ENCODE measurements at places on chromosomes 1 and 21. TPM values are rescaled to one million over a fixed set of nuclear protein-coding genes. Genes with fewer than 3 reads are reported as not detected.
A peak's percentile ranks its signal among the peaks of the same experiment; 100 is the strongest.

GRCh38 chr1:53195246-53196016 is 1.2 kb upstream of the CPT2 start:
- no peak for DNase-seq
- peaks cover 9% of the 10 kb centered on the region for H3K4me1 ChIP-seq

- H3K4me3 ChIP-seq = no peak overlapping the region
- no peak for DNase-seq
- no peaks in the 10 kb centered on the region for H3K27me3 ChIP-seq
- no peaks in the 10 kb centered on the region for H3K4me1 ChIP-seq
- H3K27ac ChIP-seq = no peak overlapping the region
These were observed 717.4 kb upstream of the ZP4 start for GRCh38 chr1:238608144-238608543.

GRCh38 chr1:213335084-213335483 is 284.0 kb downstream of the RPS6KC1 start:
- H3K36me3 ChIP-seq = no peaks in the 10 kb centered on the region
- DNase-seq = no peak
- peaks cover 5% of the 10 kb centered on the region for H3K4me1 ChIP-seq

GRCh38 chr1:16383888-16384287 is 16.8 kb downstream of the SZRD1 start:
- H3K4me3 ChIP-seq = no peak overlapping the region
- H3K27me3 ChIP-seq = no peaks in the 10 kb centered on the region
- no peak for DNase-seq
- H3K4me1 ChIP-seq = no peaks in the 10 kb centered on the region
- H3K27ac ChIP-seq = no peak overlapping the region

DNA sequence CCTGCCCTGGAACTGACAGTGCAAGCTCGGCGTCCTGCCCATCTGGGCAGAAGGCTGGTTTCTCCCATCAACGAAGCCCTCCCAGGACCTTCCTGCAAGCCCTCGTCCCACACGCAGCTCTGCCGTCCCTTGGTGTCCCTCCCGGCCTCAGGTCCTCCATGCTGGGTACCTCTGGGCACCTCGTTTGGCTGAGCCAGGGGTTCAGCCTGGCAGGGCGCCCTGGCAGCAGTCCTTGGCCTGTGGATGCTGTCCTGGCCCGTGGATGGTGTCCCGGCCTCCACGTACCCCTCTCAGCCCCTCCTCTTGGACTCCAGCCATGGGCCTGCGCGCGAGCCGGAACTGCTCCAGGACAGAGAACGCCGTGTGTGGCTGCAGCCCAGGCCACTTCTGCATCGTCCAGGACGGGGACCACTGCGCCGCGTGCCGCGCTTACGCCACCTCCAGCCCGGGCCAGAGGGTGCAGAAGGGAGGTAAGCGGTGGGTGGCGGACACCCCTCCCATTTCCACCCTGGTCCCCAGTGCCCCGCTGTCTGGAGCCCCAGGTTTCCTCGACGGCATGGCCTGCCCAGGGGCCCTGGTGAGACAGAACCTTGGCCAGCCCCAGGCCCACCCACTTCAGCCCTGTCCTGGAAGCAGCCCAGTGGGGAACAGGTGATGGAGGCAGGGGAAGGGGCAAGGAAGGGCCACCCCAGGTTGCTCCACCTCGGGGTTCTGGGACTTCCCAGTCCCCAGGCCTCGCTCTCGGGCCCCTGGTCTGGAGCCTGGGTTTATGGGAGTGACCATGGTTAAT is 3.5 kb downstream of the TNFRSF14 start:
- H3K27me3 ChIP-seq = no peaks in the 10 kb centered on the region
- peaks cover 17% of the 10 kb centered on the region for H3K4me1 ChIP-seq
- H3K36me3 ChIP-seq = no peaks in the 10 kb centered on the region
- no peak for DNase-seq

GRCh38 chr21:34129901-34130715 is 56.7 kb downstream of the MRPS6 start:
- no peaks in the 10 kb centered on the region for H3K27me3 ChIP-seq
- peak; percentile 75 for DNase-seq
- peaks cover 36% of the 10 kb centered on the region for H3K4me1 ChIP-seq

DNA sequence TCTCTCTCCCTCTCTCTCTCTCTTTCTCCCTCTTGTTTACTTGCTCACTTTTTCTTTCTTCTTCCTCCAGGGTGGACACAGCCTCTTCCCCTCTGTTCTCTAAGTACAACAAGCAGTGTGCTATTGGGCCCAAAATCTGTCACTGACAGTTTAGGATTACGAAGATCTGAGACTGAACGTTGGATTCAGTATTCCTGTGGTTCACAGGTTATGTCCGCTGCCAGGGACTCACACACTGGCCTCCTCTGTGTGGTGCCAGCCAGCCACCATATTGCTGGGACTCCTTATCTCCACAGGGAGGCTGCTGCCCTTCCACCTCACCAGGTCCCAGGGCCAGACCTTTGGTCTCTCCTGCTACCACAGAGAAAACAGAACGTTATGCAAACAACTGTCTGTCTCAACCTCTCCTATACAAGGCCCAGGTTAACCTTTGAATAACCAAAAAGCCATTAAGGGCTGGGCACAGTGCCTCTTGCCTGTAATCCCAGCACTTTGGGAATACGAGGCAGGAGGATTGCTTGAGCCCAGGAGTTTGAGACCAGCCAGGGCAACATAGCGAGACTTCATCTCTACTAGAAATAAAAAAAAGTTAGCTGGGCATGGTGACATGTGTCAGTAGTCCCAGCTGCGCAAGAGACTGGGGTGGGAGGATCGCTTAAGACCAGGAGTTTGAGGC is 171.9 kb upstream of the RAB4A start:
- no peaks in the 10 kb centered on the region for H3K27me3 ChIP-seq
- no peak for DNase-seq
- peaks cover 7% of the 10 kb centered on the region for H3K4me1 ChIP-seq
- H3K27ac ChIP-seq = no peak overlapping the region
- H3K36me3 ChIP-seq = no peaks in the 10 kb centered on the region

Gene MR1
- total RNA-seq = 2.8 TPM

Gene RIMKLA
- total RNA-seq = 0.24 TPM

DNA sequence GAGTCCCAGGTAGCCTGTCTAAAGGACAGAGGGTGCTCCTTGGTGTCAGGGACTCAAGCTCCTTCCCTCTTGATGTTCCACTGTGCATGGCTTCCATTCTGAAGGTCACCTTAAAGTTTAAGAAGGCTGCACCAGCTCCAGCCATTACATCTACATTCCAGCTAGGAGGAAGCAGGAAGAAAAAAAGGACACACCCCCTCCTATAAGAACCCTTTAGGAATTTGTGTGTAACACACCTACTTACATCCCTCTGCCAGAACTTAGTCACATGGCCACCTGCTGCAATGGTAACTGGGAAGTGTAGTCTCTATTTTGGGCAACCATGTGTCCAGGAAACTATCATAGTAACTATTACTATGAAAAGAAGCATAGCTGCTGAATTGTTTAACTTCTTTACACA is 161.6 kb upstream of the KLHDC7A start:
- no peaks in the 10 kb centered on the region for H3K36me3 ChIP-seq
- no peak overlapping the region for H3K27ac ChIP-seq
- peak; percentile 26 for DNase-seq
- peaks cover 10% of the 10 kb centered on the region for H3K4me1 ChIP-seq
- H3K4me3 ChIP-seq = no peak overlapping the region

DNA sequence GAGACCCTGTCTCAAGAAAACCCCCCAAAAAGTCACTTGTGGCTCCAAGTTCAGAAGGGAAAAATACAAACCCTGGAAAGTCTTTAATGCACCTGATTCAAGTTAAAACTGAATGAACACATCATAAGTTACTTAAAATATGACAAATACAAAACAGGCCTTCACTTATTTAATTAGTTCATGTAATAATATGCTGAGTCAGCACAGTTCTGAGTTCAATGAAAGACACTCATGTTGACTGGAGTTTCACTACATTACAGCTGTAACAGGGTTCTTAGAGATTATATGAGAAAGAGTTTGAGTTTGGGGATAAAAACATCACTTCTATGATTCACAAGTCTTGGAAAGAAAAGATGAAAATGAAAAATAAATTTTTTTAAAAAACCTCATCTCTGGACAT is 51.0 kb downstream of the DEGS1 start:
- no peak for DNase-seq
- H3K4me1 ChIP-seq = no peaks in the 10 kb centered on the region
- H3K27me3 ChIP-seq = no peaks in the 10 kb centered on the region
- peaks cover 24% of the 10 kb centered on the region for H3K36me3 ChIP-seq
- H3K4me3 ChIP-seq = no peak overlapping the region

DNA sequence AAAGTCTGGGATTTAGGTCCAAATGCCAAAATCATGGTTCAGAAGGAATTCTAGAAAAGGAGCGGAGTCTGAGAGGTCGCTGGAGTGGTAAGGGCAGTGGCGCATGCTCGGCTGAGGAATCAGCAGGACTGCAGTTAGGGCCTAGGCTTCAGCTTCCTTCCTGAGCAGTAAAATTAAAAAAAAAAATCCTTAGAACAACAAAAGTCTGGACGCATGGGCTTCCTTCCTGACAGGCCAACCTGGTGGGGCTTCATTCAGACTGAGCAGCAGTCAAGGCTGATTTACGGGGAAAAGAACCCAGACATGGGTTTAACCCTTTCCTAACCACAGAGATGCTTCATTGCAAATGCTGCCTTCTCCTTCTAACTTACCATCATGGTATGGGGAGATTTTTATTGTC is 17.1 kb downstream of the RNF220 start:
- H3K4me3 ChIP-seq = no peak overlapping the region
- peaks cover 22% of the 10 kb centered on the region for H3K27me3 ChIP-seq
- no peaks in the 10 kb centered on the region for H3K36me3 ChIP-seq
- peaks cover 32% of the 10 kb centered on the region for H3K4me1 ChIP-seq
- peak; percentile 49 for DNase-seq
- H3K27ac ChIP-seq = no peak overlapping the region

DNA sequence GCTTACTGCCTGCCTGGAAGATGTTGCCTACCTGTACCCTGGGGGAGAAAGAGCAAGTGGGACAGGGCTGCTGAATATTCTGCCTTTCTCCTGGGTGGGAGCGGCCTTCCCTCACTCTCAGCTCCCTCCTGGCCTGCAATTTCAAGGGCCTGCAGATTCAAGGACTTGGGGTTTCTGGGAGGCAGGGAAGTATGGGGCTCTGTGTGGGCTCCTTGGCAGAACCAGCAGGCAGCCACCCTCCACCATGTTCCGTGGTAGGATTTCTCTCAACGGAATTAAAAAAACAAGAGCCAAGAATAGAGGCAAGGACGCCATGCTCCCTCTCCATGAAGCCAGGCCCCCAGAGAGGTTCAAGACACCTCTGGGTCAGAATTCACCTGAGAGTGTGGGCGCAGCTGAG is 127.7 kb downstream of the NAV1 start:
- H3K27me3 ChIP-seq = no peaks in the 10 kb centered on the region
- H3K36me3 ChIP-seq = no peaks in the 10 kb centered on the region
- no peaks in the 10 kb centered on the region for H3K4me1 ChIP-seq
- no peak overlapping the region for H3K27ac ChIP-seq

DNA sequence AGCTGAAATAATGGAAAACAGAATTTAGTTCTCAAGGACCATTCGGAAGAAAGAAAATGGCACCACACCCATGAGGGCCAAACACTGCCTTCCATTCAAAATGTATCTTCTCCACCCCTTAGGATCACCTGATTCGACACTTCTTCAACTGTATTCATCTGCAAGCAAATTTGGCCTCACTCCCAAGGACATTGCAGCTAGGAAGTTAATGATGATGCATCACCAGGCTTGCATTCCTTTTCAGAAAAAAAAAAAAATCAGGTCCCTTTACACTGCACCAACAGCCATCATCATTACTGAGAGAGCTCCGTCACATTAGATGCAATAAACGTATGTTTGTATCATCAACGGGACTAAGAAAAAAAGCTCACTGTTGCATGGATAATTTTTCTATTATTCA is 368.3 kb downstream of the PCP4 start:
- no peak overlapping the region for H3K27ac ChIP-seq
- H3K27me3 ChIP-seq = no peaks in the 10 kb centered on the region
- no peaks in the 10 kb centered on the region for H3K4me1 ChIP-seq
- no peak for DNase-seq
- no peak overlapping the region for H3K4me3 ChIP-seq

GRCh38 chr1:24696041-24696755 is 49.0 kb upstream of the CLIC4 start:
- no peaks in the 10 kb centered on the region for H3K27me3 ChIP-seq
- H3K27ac ChIP-seq = no peak overlapping the region
- DNase-seq = no peak
- H3K36me3 ChIP-seq = no peaks in the 10 kb centered on the region
- no peak overlapping the region for H3K4me3 ChIP-seq
- H3K4me1 ChIP-seq = peaks cover 19% of the 10 kb centered on the region

Gene UBE2G2
- 212 TPM for total RNA-seq

Gene FALEC
- total RNA-seq = not detected

Gene DNAJC16
- 17.1 TPM for total RNA-seq

GRCh38 chr1:67020304-67020703 is 33.6 kb downstream of the SLC35D1 start:
- H3K4me1 ChIP-seq = no peaks in the 10 kb centered on the region
- DNase-seq = no peak
- H3K36me3 ChIP-seq = peaks cover 8% of the 10 kb centered on the region
- H3K27me3 ChIP-seq = no peaks in the 10 kb centered on the region

DNA sequence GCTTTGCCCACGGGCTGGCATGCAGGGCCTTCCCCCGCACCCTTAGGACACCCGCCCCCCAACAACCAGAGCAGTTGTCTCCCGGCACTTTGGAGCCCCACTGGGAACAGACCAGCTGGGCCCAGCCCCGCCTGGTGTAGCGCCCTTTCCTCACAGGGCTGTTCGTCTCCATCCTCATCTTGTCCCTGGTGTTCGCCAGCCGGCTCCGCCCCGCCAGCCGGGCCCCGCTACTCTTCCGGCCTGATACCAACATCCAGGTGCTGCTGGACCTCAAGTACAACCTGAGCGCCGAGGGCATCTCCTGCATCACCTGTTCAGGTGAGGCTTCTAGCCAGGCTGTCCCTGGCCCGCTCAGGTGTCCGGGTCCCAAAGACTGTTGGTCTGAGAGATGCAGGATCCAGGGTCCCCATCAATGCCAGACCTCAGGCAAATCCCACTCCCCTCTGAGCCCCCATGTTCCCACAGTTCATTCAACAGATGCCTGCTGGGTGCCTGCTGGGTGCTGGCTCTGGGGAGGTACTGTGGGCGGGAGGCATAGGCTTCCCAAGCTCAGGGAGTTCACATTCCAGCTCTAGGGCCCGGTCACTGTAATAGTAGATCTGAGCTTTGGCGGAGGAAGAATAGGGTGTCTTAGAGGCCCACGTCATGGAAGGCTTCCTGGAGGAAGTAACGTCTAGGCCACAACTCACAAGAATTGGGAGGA is 41.7 kb downstream of the DISP3 start:
- DNase-seq = no peak
- no peaks in the 10 kb centered on the region for H3K27me3 ChIP-seq
- H3K27ac ChIP-seq = no peak overlapping the region
- H3K36me3 ChIP-seq = no peaks in the 10 kb centered on the region
- H3K4me1 ChIP-seq = no peaks in the 10 kb centered on the region

DNA sequence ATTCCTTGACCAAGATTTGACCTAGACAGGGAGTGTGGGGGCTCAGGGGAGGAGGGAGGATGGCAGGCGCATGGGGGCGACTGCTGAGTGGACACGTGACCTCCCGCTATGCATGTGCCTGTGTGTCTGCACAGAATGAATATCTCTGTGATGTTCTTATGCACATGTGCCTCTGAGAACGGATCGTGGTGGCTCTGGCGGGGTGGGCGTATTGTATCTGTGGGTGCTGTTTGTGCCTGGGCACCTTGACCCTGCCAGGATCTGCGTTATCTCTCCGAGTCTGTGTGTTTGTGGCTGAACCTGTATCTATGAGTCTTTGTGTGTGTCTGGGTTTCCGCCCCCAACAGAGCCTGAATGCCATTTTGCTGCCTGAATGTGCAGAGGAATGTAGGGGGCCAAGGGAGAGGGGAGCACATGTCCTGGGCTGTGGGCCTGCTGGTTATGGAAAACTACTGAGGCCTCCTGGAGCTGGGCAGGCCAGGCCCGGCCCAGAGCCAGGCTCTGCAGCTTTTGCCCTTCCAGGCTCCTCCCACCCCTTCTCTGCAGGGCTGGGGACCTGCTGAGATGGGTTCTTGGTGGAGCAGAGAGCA is 102.5 kb downstream of the EBNA1BP2 start:
- no peaks in the 10 kb centered on the region for H3K36me3 ChIP-seq
- no peaks in the 10 kb centered on the region for H3K27me3 ChIP-seq
- no peak overlapping the region for H3K27ac ChIP-seq
- DNase-seq = peak; percentile 38

Data from A673 (cell line).